ENCODE measurements at places on chromosomes 3 and 15.

DNA sequence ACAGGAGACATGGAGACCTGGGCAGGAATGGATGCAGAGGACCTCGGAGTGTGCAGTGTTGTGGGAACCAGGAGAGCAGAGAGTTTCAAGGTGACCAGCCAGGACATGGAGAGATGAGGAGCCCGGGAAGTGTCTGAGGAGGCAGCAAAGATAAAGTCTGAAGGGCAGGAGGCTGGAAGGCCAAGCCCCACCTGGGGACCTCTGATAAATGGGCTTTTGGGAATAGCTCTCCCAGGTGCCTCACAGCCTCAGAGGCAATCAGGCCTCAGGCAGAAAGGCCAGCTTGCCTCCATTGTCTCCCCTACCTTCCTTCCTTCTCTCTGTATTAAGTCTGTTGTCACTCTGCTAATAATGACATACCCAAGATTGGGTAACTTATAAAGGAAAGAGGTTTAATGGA is 97.5 kb upstream of the TPM1 start:
- DNase-seq, result no peak

- DNase-seq, result no peak
Measured at GRCh38 chr15:86935841-86936240, 856.2 kb downstream of the AGBL1 start.

- no peak for DNase-seq
Measured at GRCh38 chr3:76308541-76308940, 523.2 kb upstream of the ZNF717 start.

GRCh38 chr3:46690798-46691197 is 2.7 kb downstream of the ALS2CL start:
- no peak for DNase-seq
